CD8-positive, alpha-beta memory T cell (primary cell): ENCODE measurements at places on chromosomes 1 and 21. TPM values are rescaled to one million over a fixed set of nuclear protein-coding genes. Genes with fewer than 3 reads are reported as not detected.

GUCA2A gene
- total RNA-seq, result not detected

LCE6A gene
- not detected for total RNA-seq

- DNase-seq, result no peak
These were observed 63.2 kb downstream of the SRSF11 start for GRCh38 chr1:70284366-70284765.

DNA sequence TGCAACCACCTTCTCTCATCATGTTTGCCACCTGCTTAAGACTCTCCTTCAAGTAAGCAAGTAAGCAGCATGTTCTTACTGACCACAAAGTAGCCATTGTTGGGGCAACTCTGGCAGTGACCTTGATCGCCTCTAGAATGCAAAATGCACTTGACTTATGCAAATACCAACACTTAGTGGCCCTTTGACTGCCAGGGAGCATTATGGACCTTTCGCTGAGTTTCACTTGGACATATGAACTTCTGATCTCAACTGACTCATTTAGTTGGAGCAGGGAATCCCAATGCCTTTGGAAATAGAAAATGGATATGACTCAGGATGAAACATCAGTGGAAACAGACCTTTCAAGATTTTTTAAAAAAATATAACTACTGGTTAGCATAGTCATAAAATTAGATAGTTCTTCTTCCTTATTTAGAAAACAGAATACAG lies 6.1 kb upstream of the PLA2G5 start:
- no peak for DNase-seq

- DNase-seq, result no peak
These were observed 22.9 kb downstream of the SYT11 start for GRCh38 chr1:155882235-155882634.

- no peak for DNase-seq
These were observed 116.2 kb downstream of the HMCN1 start for GRCh38 chr1:185850366-185850765.
